ENCODE measurements at places on chromosomes 5 and 9.

DNA sequence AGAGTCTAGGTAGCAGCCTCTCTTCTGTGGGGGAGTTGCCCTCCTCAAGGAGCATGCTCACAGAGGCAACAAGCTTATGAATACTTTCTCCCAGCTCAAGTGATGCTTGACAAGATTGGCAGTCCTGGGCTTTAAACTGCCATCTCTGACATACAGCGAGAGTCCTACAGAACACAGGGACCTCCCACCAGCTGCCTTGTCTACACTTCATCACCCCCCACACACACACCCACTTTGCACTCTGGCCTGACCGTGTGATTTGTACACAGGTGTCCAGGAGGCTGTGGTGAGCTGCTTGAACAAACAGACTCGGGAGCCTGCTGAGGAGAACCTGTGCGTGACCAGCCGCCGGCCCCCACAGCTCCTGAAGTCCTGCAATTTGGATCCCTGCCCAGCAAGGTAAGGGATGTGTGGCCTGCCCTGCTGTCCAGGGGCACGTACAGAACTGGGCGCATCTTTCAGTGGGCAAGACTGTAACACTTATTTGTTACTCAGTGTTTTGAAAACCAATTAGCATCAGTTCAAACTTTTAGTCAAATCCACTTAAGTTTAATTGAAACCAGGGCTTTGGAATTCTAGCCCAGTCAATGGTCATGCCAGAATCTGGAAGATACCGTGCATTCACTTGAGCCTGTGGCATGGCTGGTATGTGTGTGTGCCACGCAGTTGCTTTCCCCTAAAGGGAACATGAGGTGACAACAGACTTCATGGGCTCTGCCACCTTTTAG is 247.5 kb downstream of the ADAMTSL1 start:
- DNase-seq: peak; percentile 26

DNA sequence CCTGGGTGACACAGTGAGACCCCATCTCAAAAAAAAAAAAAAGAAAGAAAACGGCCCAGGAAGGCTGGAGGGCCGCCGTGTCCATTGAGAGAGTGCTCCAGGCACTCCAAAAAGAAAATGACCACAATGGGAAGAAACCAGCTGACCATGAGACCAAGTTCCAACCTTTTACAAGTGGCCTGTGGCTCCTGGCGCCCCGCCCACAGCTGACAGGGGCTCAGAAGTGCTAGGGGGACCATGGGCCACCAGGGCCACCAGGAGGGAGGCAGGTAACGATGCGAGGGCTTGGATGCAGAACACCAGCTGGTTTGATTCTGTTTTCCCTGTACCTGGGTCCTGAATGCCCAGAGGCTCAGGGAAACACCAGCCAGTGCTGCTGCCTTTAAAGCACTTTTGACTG is 34.6 kb downstream of the FXN start:
- DNase-seq: no peak

GRCh38 chr5:153661897-153662296 is 171.4 kb downstream of the GRIA1 start:
- DNase-seq: no peak

GRCh38 chr5:32501071-32502002 is 56.8 kb upstream of the ZFR start:
- no peak for DNase-seq
